ENCODE measurements at places on chromosomes 6 and 20.

- no peak for DNase-seq
These were observed 42.4 kb downstream of the PTCHD4 start for GRCh38 chr6:48068278-48069251.

DNA sequence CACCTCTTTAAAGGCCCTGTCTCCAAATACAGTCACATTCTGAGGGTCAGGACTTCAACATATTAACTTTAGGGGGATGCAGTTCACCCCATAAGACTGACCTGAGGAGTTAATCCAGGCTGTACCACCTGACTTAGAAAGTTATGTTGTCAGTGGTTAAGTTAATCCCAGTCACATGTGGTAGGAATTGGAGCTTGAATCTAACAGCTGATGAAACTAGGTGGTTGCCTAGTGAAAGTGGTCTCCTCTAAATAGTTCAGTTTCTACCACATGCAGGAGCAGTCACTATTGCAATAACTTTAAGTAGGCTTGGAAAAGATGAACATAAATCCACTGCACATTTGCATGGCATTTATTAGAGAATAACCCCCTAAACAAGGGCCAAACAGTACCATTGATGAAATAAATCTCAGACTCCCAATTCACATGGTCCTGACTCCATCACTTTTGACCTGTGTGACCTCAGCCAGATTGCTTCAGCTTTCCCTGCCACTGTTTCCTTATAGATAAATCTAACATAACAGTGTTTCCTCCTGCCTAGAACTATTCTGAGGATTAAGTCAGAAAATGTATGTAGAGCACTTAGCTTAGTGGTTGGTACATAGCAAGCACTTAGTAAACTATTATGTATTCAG, 20.1 kb downstream of the SAMD5 start:
- DNase-seq = no peak

GRCh38 chr6:111200350-111201243, 113.3 kb downstream of the SLC16A10 start:
- DNase-seq = no peak

DNA sequence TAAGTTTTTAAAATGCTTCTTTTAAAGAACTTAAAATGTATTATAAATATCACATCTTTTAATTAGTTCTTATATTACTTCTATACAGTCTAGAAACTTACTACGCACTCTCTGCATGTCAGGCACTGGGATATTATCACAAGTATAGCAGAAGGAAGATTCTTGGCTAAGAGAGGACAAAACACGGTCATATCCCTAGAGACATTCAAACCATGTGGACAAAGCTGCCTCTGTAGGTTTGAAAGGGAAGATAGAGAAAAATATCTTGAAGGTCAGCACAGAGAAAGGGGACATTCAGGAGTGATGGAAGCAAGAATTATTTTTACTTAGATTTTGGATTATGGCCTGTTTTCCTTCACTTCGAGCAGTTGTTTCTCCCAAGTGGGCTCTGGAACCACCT, 64.1 kb downstream of the LRRC1 start:
- no peak for DNase-seq

DNA sequence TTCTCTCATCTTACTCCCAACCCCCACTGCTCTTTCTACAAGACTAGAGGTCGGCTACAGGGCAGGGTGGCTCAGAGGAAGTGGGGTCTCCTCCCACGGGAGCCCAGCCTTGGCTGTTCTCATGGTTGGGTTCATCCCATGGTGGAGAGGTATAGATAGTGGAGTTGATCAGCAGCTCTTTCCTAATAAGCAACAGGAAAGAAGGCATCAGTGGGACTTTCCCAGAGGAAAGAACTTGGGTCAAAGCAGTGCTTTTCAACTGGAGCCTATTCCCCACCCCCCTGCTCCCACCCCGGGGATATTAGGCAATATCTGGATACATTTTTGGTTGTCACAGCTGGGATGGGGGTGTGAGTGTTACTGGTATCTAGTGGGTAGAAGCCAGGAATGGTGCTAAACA, 200.9 kb downstream of the NFATC2 start:
- no peak for DNase-seq

DNA sequence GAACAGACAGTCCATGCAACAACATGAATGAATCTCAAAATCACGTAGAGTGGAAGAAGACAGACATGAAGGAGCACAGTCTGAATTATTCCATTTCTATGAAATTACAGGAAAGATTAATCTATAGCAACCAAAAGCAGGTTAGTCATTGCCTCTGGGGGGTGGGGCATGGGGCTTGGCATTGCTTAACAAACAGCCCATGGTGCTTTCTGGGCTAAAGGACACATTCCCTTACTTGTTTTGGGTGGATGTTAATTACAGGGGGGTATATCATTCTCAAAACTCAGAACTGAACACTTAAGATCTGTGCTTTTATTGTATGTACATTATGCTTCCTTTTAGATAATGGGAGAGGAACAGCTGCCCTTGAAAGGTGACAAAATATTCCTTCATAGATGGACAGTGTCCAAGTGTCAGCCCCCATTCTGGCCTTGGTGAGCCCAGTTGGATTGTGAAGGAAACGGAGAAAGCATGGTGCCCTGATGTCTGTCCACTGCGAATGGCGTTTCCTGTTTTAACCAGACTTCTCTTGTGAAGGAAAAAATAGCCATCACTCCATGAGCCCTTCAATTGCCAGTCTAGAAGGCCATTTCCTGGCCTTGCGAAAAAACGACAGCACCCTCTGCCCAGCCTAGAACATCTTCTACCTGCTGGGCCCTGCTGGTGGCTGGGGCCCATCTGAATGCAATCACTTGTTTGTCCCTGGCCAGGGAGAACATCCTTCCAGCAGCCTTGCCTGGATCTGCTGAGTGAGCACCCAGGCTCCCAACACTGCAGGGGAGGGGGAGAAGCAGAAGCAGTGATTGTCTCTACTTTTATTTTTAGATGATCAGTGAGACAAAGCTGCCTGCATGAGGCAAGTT, 179.7 kb downstream of the BCAS1 start:
- no peak for DNase-seq

DNA sequence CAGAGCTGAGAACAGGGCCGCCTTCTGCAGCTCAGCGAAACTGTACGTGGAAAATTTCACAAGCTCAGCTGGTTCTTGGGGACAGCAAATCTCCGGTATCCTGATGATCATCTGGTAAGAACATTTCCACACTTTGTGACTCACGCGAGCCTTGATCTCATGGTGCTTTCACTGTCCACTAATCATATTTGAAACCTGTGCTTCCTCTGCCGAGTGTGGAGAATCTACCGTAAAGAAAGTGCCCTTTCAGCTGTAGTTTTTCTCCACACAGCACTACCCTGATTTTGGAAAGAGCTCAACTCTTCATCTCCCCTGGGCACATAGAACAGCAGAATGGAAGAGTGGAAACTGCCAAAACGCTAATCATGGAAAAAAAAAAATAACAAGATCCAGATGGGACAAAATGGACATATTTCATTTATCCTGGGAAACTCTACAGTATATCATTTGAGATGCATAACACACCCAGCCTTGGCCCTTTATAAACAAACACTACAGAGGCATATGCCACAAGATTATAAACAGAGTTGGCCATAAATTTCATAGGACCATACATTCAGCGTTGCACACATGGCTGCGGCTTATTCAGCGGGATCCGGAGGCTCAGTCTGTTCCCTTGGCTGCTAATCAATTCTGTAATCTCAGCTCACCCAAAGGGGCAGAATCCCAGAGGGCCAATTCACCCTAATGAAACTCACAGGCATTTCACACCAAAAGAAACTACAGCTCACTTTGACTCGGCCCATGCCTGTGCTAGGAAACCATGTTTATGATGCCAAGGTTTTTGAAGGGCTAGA, 434.5 kb downstream of the HDGFL1 start:
- DNase-seq = no peak

DNA sequence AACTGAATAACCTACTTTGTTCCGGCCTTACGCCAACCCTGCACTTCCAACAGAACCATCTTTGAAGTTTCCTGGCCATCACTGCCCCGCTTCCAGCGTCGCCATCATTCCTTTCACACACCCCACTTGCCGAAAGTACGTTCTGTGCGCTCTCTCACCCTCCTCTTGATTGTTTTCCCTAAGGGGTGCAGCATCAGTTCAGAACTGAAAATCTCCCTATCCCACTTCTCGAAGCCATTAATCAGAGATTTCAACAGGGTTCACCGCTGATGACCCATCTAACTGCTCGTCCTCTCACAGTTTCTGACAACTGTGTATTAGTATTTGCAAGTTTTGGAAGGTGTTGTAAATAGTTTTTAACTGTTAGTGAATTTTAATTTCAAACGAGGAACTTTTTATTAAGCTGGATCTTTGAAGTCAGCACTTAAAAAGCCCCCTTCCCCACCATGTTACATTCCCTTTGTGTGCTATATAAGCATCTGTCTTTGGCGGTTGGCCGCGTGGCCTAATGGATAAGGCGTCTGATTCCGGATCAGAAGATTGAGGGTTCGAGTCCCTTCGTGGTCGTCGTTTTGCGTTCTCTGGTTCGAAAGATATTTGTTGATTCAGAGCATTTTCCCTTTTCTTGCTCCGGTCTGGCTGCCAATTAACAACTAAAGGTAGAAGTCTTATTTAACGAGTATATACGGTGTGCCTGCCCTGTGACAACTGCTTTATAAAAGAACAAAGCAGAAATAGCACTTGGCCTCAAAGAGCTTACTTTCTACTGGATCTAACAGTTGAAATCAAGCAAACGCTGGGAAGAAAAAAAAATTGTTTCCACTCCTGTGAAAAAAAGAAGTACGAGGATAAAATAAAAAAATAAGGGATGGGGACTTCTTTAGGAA, 42.6 kb downstream of the TRIM27 start:
- no peak for DNase-seq

DNA sequence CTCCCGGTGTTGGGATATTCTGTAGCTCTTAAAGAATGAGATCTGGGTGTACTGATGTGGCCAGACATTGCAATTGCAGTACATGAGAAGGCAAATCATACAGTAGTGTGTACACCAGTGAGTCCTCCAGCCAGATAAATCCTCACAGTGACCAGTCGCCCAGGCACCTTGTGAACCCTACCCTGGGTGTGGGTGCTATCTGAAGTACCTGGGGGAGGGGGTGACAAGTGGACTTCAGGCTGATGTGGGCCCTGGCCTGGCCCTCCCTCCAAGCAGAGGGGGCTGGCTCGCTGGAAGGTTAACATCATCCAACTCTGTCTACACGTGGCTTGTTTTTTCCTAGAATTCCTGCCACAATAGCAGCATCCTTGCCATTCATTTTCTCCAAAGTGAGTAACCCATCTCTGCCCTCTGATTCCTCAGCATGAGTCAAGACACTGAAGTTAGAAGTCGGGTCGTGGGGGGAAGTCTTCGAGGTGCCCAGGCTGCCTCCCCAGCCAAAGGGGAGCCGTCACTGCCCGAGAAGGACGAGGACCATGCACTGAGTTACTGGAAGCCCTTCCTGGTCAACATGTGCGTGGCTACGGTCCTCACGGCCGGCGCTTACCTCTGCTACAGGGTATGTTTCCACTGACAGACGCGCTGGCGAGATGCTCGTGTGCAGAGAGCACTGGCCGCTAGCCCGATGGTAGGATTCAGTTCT, 70.8 kb downstream of the PTPN1 start:
- no peak for DNase-seq

GRCh38 chr6:11538052-11538818, 686 bp downstream of the TMEM170B start:
- no peak for DNase-seq

DNA sequence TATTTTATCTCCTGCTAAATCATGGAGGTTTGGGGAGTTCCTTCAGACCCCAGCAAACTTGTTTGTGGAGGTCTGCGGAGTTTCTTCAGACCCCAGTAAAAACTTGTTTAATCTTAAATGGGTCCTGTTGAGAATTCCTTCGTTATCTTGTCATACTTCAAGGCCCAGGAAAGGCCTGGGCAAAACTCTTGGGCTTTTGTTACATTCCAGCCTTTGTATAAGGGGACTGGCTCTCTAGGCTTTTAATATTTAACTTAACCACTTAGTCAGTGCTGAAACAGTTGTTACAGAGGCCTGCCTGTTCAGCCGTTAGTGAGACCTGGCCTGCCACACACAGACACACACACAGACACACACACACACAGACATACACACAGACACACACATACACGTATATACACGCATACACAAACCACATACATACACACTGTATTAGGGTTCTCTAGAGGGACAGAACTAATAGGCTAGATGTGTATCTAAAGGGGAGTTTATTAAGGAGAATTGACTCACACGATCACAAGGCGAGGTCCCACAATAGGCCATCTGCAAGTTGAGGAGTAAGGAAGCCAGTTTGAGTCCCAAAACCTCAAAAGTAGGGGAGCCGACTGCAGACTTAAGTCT, 21.3 kb upstream of the CST3 start:
- DNase-seq = no peak

GRCh38 chr20:47487175-47487917, 14.3 kb upstream of the NCOA3 start:
- no peak for DNase-seq

GRCh38 chr20:4154958-4155411, 139.6 kb upstream of the RNF24 start:
- DNase-seq = no peak

GRCh38 chr6:89348372-89348771, 4.2 kb downstream of the UBE2J1 start:
- no peak for DNase-seq

GRCh38 chr6:130708338-130708737, 118.9 kb upstream of the SMLR1 start:
- DNase-seq = peak; percentile 69

GRCh38 chr6:76072562-76072961, at the start of gene IMPG1:
Gene IMPG1, minus strand, starts transcription at chr6:76072662. Its CDS starts 174 bp downstream, at chr6:76072488.
- DNase-seq = no peak
